ENCODE measurements at places on chromosomes 12 and 14.

- no peaks in the 10 kb centered on the region for H3K36me3 ChIP-seq
- H3K27me3 ChIP-seq: no peaks in the 10 kb centered on the region
- H3K27ac ChIP-seq: no peak overlapping the region
- DNase-seq: no peak
These were observed 120.3 kb upstream of the NEDD1 start for GRCh38 chr12:96786791-96787190.

DNA sequence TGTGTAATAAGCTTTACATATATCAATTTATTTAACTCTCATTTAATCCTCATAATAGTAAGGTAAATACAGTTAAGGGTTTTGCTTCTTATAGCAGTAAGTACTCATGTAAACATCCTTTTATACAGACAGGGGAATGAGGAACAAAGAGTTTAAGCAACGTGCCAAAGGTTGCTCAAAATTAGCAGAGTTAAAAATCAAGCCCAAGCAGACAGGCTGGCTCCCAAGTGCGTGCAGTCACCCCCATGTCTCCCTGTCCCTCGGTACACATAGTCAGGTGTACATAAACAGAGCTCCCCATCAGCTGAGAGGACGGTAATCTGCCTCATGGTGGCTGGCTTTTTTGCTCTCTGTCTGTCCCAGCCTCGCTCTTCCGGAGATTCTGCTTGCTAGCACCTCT, 126.4 kb downstream of the DERA start:
- no peak overlapping the region for H3K4me3 ChIP-seq
- no peak for DNase-seq
- H3K27ac ChIP-seq: no peak overlapping the region
- no peaks in the 10 kb centered on the region for H3K4me1 ChIP-seq
- peaks cover 1% of the 10 kb centered on the region for H3K27me3 ChIP-seq

DNA sequence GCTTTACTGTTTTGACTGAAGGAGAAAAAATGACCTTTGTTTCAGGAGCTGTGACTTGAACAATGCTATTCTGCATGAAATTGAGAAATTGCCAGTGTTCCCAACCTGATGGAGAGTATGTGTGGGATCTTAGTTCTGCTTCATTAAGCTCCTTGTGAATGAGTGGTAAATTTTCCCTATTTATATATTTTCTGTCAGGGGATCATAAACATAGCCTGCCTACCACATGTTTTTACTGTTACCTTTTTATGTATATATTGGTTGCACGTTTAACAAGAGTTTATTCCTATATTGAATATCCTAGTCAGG, 271.7 kb downstream of the PDZRN4 start:
- no peaks in the 10 kb centered on the region for H3K27me3 ChIP-seq
- H3K4me1 ChIP-seq: no peaks in the 10 kb centered on the region
- DNase-seq: no peak
- H3K4me3 ChIP-seq: no peak overlapping the region

DNA sequence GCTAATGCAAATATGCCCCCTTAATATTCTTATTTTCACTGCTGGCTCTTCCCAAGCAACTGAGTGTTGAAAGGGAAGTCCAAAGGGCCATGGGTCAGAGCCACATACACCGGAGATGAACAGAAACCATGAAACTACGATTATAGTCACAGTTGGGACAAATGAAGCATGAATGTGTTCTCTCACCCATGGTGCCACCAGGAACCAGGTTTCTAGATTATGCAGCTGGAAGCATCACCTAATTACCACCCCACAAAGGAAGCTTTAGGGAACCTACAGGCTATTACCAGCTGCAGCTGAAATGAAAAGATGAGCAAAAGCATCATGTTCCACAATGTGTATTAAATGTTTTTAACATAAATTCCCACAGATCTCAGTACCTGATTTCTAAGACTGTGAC, 15.4 kb downstream of the TMTC1 start:
- H3K27me3 ChIP-seq: no peaks in the 10 kb centered on the region
- H3K27ac ChIP-seq: no peak overlapping the region
- DNase-seq: no peak
- no peaks in the 10 kb centered on the region for H3K36me3 ChIP-seq
- H3K4me1 ChIP-seq: no peaks in the 10 kb centered on the region
- no peak overlapping the region for H3K4me3 ChIP-seq

Measured in endothelial cell (in vitro differentiated cells).